ENCODE measurements at places on chromosomes 4 and X. TPM values are rescaled to one million over a fixed set of nuclear protein-coding genes. Genes with fewer than 3 reads are reported as not detected.

- DNase-seq, result peak; percentile 72
Measured at GRCh38 chr4:110636680-110637407, 14.0 kb upstream of the PITX2 start.

The CNGA2 gene
- total RNA-seq, result not detected

DNA sequence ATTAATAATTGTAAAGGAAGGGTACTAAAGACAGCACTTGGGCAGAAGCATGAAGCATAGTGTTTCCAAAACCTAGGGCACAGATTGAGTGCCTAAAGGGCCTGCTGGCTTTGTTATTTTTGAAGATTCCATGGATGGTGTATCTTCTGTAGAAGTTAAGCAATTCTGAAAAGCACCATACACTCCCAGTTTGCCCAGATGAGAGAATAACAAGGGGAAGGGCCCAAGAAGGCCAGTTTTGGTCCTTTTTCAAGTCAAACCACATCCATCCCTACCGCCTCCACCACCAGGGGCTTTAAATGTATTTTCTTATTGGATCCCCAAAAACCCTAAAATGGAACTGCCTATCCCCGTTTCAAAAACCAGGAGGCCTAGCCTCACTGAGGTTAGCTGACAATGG lies 17.2 kb downstream of the SCARB2 start:
- DNase-seq, result no peak

The TBX22 gene
- total RNA-seq, result not detected

DNA sequence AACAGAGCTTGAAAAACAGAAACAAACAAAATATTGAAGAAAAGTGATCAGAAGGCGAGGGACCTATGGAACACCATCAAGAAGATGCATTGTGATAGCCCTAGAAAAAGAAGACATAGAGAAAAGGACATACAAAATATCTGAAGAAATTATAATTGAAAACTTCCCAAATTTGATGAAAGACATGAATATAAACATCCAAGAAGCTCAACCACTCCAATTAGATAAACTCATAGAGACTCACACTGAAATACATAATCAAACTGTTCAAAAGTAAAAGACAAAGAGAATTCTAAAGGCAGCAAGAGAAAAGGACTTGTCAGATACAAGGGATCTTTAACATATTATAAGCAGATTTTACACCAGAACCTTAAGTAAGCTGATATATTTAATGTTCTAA lies 869.8 kb downstream of the PCDH18 start:
- no peak for DNase-seq
